Hepatocyte (in vitro differentiated cells): ENCODE measurements at places on chromosomes 6 and 20. TPM values are rescaled to one million over a fixed set of nuclear protein-coding genes. Genes with fewer than 3 reads are reported as not detected.
A peak's percentile ranks its signal among the peaks of the same experiment; 100 is the strongest.

- DNase-seq: no peak
Observed at GRCh38 chr6:24649691-24650090, 3.7 kb upstream of the KIAA0319 start.

DNA sequence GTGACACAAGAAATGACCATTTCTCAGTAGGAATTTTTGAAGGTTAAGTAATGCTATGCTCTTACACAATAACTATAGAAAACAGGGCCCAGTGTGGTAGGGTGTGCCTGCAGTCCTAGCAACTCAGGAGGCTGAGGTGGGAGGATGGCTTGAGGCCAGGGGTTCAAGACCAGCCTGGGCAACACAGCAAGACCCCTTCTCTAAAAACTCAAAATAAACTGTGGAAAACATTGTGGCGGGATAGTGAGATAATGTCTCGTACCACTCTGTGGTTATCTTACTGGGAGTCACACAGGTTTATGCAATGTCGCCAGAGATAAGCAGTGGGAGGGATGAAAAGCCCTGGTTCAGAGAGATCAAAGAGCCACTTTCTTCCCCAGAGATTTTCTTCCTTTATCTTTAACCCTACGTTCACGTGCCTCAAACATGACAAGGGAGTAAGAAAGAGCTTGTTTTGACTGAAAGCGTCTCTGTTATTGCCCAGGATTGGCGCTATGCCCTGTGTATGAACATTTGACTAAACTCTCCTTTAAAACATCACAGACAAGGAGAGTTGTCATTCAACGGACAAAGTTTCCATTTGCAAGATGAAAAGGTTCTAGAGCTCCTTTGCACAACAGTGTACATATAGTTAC is 13.9 kb downstream of the GCM1 start:
- peak; percentile 25 for DNase-seq

DNA sequence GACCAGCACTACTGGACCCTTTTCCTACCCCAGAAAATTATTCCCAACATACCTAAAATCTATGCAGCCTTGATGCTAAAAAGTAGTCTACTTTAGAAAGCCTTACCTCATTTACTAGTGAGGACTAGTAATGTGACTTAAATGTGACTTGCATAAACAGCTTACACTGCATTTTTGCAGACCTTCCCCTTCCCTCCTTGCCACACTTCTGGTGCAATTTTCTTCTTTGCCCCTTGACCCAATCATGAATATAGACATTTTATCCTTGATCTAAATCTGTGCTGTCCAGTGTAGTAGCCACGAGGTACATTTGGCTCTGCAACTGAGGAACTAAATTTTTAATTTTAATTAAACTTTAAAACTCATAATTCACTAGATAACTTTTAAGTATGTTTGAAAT is 7.0 kb upstream of the ZKSCAN8 start:
- DNase-seq: no peak

DNA sequence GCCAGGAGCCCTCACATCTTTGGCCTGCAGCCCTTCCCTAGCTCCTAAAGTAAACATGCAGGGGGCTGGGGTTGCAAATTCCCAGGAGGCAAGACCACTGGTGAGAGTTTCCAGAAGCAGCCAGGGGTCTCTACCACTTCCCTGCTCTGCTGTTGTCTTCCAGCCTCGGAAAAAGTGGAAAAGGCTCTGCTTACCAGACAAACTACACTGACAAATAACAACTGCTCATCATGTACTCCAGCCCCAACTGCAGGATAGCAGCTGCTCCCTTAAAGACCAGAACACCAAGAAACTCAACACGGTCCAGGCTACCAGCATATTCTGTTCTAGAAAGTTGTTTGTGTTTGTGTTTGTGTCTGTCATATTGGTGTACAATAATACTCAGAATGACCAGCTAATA is 187.5 kb upstream of the MARCKS start:
- no peak for DNase-seq

DNA sequence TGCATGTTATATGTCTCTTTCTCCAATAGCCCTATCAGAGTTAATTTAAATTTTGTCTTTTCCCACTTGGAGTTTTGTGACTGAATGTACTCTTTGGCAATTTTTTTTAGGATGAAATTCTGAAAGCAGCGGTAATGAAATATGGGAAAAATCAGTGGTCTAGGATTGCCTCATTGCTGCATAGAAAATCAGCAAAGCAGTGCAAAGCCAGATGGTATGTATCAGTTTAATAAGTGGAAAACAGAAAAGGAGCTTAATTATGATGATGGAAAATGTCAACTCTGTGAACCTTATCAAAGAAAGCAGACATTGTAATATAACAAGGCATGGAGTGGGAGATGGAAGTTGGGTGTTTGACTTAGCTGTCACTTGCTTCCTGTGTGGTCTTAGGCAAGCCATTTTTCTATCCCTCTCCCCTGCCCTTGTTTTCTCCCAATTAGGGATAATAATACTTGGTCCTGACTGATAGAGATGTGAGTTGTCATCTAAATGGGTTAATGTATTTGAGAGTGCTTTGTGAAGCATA is 2.7 kb downstream of the CDC5L start:
- no peak for DNase-seq

DNA sequence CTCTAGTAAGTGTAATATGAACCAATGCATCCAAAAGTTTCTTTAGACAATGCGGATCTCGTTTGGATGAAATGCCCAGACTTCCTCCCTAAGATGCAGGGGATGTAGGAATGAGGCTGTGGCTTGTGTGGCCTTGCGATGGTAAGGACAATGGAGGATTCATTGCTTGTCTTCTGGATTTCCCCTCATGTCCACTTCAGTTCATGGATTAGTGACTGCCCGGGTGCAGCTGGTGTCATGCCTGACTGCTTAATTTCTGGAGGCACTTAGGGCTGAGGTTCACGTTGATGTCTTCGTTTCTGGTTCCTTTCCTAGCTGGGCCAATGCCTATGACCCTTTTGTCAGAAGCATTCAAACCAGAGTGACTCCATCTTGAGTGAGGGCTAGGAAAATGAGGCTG is 93.8 kb downstream of the SCP2D1 start:
- no peak for DNase-seq

- no peak for DNase-seq
Observed at GRCh38 chr6:24054388-24054787, 71.6 kb upstream of the NRSN1 start.

DNA sequence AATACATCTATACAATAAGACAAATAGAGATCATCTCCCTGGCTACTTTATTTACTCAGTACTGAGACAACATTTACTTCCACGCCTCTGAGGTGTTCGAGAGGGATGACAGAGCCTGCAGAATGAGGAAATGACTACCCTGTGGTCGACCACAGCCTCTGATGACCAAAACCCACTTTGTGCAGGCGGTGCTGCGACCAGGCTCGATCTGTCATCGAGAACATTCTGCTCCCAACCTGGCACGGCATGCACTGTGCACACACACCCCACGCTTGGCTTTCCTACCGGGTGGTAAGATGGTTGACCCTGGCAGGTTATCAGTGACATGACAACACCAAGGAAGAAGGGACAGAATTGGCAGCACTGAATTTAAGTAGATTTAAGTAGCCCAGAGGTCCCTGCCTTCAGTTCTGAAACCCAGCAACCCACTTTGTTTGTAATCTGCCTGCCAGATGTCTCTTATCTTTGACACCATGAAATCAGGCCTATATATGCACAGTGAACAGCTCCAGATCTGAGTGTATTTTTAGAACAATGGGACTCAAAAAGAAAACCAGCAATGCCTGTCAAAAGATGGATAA is 42.6 kb downstream of the TTI1 start:
- peak; percentile 27 for DNase-seq

GRCh38 chr6:136405420-136406029 is 115.9 kb upstream of the BCLAF1 start:
- no peak for DNase-seq

DNA sequence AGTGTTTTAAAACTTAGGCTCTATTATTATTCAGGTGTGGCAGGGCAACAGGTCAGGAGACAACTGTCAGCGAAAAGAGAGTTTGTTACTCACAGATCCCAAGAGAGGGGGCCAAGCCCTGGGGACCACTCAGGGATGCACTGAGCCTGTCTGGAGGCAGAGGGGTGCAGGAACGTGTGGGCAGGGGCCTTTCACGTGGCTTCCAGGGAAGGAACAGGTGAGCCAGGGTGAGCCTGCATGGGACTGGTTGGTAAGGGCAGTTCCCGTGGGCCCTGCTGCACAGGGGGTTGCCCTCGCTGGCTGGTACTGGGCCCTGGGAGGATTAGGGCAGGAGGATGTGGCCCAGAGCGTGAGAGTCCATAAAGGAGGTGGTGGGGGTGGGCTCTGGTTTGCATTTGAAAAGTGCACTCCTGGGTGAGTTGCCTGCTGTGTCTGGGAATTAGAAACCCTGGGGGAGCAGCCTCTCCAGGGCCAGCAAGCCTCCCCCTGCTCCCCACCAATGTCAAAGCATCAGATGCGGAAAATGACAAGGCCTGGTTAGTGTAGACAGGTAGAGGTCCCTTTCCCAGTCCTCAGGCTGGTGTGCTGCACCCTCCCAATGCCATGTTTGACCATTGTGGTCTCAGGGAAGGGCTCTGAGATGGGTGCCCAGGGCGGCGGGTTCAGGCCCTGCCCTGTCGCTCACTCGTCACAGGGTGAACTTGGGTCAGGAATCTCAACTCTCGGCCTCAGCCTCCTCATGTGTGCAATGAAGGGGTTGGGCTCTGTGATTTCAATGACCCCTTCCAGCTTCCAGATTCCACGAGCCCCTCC is 127.4 kb upstream of the RPS6KA2 start:
- no peak for DNase-seq

DNA sequence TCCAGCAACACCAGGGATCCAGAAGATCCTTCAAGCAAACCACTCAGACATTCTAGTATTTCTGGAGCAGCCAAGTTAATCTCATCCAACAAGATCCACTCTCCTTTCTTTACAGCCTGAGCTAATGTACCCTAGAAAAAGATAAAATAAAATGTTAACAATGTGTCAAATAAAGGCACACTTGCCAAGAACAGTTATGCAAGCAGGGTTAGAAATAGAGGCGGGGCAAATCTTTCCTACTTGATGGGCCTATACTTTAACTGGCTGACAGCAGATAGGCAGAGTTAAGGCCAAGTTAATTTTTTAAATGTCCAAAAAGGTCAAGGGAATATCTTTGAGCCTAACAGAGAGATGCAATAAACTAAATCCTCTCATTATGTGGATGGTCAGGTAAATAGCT is 60.8 kb downstream of the MDN1 start:
- no peak for DNase-seq

DNA sequence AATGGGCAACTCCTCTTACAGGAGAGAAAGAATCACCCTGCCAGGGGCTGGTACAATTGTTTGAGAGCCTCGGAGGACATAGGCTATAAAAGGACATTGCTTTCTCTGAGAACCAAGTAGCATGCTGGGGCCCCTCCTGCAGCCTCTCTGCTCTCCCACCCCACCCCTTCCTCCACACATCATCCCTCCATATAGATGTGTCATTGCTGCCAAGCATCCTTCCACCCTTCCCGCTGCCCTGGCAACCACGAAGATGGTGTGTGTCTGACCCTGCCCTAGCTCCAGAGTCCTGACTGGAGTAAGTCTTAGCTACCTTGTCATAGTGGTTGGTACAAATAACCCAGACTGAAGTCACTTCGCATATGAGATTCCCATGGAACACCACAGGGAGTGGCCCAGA is 129.7 kb downstream of the SNX5 start:
- DNase-seq: no peak

GRCh38 chr6:33684983-33685382 is 26.5 kb downstream of the UQCC2 start:
- no peak for DNase-seq

GRCh38 chr20:2051946-2052345 is 49.7 kb upstream of the STK35 start:
- no peak for DNase-seq

DNA sequence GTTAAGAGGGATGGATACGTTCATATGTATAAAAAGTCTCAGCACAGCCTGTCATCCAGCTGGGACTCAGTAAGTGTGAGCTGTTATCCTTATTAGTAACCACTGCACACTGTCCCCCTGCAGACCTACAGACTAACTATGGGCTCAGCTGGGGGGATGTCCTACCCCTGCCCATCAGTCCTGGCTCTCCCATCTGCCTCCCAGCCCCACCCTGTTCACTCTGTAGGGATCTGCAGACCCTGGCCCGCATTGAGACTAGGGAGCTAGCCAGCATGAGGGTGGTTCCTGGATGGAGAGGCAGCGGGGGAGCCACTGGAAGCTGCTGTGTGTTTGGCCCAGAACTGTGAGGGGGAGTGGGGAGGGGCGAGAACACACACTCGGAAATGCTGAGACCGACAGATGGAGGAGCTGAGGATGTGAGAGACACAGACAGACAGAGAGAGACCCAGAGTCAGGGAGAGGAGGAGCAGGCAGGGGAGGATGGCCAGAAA is 17.1 kb downstream of the XKR7 start:
- DNase-seq: no peak

- peak; percentile 8 for DNase-seq
Observed at GRCh38 chr6:56156643-56157042, 90.7 kb downstream of the COL21A1 start.

GRCh38 chr6:52221302-52221701 is 23.0 kb downstream of the IL17F start:
- no peak for DNase-seq

DNA sequence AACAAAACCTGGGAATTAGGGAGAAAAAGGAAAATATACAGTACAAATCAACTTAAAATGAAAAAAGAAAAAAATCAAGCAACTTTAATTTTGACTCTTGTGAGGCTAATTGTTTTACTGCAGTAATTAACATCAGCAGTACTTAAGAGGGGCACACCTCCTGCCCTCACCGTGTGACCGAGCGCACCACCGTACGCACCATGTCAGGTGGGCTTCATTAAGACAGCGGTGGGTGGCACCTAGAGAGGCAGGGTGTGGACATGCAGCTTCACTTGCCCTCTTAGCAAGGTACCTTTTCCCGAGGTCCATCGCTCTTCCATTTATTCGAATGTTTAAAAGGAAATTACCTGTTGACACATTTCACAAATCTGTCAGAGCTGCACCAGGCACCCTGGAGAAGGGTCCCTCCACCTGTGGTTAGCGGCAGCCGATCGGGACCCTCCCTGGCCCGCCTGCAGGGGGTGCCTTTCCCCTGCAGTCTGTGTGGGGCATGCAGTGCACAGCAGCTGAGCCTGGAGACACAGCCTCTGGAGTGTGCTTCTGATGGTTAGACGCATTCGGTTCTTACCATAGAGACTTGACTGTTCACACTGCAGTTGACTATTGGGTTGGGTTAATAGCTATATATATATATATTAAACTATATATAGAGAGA is 184.1 kb downstream of the TMEM242 start:
- no peak for DNase-seq

DNA sequence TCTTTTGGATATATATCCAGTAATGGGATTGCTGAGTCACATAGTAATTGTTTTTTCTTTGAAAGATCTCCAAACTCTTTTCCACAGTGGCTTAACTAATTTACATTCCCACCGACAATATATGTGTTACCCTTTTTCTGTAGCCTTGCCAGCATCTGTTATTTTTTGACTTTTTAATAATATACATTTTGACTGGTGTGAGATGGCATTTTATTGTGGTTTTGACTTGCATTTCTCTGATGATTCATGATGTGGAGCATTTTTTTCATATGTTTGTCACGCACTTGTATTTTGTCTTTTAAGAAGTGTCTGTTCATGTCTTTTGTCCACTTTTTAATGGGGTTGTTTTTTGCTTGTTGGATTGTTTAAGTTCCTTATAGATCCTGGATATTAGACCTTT is 58.9 kb upstream of the OPRM1 start:
- no peak for DNase-seq

The LST1 gene
- 1.5 and 2.4 TPM in 2 replicates for polyA plus RNA-seq

The MCHR2 gene
- not detected in 2 replicates for polyA plus RNA-seq

The PHACTR1 gene
- 3.0 and 6.1 TPM in 2 replicates for polyA plus RNA-seq

The BTN1A1 gene
- polyA plus RNA-seq: 0.15 and 0.59 TPM in 2 replicates

The HEY2 gene
- polyA plus RNA-seq: 0.27 and 0.40 TPM in 2 replicates

The MTFR2 gene
- polyA plus RNA-seq: 0.69 and 1.9 TPM in 2 replicates

The NOP56 gene
- 190 and 192 TPM in 2 replicates for polyA plus RNA-seq

The PEDS1 gene
- 39.1 and 46.2 TPM in 2 replicates for polyA plus RNA-seq
